Left renal cortex interstitium (tissue), 4 donors: ENCODE measurements at places on chromosomes 5 and 9.
A peak's percentile ranks its signal among the peaks of the same experiment; 100 is the strongest.

GRCh38 chr5:159655757-159656409, 260.4 kb upstream of the ADRA1B start:
- DNase-seq: no peak

DNA sequence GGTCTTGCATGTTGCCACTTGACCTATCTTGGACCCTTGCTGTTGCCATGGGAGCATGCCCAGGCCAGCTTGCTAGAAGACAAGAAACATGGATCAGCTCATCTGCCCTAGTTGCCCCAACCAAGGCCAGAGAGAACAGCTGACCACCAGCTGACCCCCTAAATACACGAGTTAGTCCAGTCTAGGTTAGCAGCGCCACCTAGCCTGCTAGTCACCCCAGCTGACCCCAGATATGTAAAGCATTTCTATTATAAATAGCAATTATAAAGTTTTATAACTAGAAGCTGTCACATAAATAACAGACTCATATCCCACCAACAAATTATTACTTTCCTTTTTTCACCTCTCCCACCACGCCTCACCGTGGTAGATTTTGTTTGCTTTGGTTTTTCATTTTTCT, 387.8 kb downstream of the RASEF start:
- no peak for DNase-seq

GRCh38 chr5:172322028-172322965, 38.7 kb upstream of the UBTD2 start:
- DNase-seq: peak; percentile 13

- no peak for DNase-seq
These were observed 97.1 kb downstream of the ENC1 start for GRCh38 chr5:74543162-74543995.

DNA sequence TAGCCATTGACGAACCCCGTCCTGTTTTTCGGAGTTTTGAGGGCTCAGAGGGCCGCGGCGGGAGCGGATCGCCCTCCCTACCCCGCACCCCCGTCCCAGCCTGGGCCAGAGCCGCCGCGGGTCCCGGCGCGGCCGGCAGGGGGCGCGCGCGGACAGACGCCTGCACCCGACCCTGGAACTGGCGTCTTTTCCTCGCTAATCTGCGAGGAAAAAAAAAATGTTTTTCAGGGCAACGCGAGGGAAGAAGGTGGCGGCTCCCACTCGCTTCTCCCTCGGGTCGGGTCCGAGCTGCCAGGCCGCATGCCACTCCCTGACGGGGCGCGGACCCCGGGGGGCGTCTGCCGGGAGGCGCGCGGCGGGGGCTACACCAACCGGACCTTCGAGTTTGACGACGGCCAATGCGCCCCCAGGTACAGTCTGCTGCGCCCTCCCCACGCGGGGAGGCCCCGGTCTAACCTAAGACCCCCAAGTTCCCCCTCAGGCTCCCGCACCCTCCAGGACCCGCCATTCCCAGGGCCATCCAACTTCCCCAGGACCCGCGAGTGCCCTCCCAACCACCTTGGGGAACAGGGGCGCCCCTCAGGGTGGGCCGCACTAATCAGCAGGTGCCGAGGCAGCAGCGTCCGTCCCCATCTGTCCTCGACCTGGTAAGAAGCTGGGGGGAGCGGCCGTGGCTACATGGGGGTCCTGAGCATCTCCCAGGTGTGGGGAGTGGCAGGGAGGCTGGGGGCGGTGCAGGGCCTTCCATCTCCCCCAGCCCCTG, at the start of gene KCNT1:
KCNT1 (plus strand) TSS at position 227 of the 763 bp plus-strand sequence; CDS start at position 301, 74 bp downstream.
- DNase-seq: peak; percentile 62

DNA sequence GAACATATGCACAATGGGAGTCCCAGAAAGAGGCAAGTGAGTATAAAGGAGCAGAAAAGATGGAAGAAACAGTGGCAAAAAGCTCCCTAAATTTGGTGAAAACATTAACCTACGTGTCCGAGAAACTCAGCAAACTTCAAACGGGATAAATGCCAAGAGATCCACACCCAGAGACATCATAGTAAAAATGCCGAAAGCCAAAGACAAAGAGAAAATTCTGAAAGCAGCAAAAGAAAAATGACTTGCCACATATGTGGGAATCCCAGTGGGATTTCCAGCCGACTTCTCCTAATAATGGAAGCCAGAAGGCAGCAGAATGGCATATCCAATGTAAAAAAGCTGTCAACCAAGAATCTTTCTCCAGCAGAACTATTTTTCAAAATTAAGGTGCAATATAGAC, 101.2 kb downstream of the ADAMTS2 start:
- no peak for DNase-seq
